ENCODE measurements at places on chromosomes 2 and 18. TPM values are rescaled to one million over a fixed set of nuclear protein-coding genes. Genes with fewer than 3 reads are reported as not detected.

GRCh38 chr18:72372076-72372475 is 172.1 kb downstream of the CBLN2 start:
- DNase-seq: no peak

DNA sequence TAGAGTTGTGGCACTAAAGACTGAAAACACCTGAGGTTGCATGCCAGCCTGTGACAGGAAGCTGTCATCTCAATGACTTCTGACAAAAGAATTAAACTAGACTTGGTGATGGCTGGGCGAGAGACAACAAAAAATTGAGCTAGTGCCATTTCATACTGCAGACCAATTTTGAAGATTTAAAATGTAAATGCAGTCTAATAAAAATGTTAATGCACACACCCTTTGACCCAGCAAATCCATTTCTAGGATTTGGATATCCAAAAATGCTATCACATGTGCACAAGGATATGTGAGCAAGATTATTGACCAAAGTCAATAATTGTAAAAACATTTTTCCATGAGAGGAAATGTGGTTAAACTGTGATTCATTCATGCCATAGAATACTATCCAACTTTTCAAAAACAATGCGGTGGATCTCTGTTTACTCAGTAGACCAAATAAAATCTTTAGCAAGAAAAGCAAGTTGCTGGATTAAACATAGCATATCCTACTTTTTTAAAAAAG is 5.6 kb downstream of the FBXO36 start:
- no peak for DNase-seq

GRCh38 chr2:68500649-68501048 is 33.3 kb downstream of the APLF start:
- DNase-seq: no peak

DNA sequence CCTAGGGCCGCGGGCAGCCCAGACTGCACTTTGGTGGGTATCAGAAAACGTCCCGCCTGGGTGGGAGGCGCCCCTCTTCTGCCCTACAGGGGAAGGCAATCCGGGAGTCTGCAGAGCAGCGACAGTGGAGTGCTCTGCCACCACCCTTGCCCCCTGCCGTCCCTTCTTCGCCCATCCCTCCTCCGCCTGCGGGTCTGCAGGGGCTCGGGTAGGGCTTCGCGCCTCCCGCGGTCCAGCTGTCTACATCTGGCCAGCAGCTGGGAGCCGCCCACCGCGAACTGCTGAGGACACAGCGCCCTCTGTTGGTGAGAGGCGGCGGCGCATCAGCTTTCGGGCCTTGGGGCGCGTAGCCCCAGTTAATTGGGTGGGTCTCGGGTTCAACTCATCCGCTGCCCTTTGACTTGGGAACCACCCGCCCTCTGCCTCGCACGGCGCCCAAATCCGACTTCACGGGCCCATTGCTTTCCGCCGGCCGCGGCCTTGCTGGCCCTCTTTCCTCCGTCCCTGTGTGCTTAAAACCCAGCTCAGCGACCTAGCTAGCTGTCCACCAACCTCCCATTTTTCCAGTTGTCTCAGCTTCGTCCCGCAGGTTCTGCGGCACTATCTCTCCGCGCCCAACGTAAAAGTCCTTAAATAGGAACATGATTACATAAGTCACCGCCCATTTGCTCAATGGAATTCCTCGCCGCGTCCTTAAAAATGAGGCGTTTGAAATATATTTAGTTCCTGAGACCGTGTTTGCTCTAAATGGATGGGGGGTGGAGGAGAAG is 17.6 kb downstream of the WNT10A start:
- DNase-seq: peak; percentile 40

DNA sequence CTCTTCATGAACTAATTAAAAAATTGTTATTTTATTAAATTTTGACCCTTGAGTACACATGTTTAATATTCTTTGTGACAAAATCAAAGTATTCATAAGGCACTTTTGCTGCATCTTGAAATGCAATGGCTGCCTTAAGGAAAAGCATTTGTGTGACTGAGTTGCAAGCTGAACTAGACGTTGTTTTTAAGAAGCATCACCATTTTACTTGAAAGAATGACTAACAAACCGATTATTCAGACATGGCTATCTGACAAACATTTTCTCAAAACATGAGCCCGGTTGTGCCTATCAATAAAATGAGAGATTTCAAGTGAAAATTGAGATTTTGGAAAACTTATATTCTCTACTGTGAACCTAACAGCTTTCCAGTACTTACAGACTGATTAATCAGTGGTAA is 2.8 kb downstream of the GCFC2 start:
- DNase-seq: no peak

DNA sequence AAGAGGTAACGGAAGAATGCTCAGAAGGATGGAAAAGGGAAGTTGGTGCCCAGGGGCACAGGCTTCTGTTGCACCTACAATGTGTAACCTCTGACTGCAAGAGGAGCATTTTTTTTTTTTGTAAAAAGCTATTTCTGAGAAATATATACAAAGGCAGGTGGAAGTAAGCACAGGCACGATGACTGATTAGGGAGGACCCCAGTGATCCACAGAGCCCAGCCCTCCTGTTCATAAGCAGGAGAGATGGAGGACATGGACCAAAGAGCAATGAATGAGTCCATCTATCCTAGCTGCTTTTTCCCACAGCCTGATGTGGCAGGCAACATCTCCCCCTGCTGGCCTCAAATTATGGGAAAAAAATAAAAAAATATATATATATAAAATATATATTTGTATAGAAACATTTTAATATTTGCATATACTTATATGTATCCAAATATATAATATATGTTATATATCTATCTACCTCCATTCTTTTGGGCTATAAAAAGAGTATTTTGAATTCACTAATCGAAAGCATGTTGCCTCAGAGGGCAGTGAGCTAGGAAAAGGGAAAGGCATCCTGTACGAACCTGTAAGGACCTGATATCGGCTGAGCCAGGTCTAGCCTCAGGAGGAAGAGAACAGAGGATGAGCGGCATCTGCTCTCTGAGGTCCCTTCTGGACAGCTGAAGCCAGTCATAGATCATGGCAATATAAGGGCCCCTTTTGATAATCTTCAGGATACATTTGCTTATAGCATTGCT is 166.0 kb upstream of the STK17B start:
- DNase-seq: no peak

GRCh38 chr2:55838653-55839052 is 84.9 kb downstream of the EFEMP1 start:
- DNase-seq: no peak

DNA sequence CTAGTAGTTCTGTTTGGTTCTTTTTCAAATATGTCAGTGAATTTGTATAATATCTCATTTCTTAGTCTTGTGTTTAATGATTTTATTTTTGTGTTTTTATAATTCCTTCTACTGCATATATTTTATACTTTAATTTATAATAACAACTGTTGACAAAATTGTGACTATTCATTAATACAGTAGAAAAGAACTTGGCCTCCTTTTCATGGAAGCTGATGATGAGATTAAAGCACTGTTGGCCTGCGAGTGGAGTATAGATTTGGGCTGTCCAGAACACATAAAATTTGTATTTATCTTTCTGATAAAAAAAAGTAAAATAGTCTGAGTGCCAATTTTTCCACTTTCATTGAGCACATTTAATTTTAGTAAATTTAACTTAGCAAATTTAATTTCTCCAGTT is 12.1 kb downstream of the CFLAR start:
- DNase-seq: no peak

GRCh38 chr2:216837740-216838139 is 22.1 kb downstream of the TNP1 start:
- no peak for DNase-seq

- no peak for DNase-seq
Observed at GRCh38 chr18:59271606-59272220, 1.5 kb downstream of the RAX start.

DNA sequence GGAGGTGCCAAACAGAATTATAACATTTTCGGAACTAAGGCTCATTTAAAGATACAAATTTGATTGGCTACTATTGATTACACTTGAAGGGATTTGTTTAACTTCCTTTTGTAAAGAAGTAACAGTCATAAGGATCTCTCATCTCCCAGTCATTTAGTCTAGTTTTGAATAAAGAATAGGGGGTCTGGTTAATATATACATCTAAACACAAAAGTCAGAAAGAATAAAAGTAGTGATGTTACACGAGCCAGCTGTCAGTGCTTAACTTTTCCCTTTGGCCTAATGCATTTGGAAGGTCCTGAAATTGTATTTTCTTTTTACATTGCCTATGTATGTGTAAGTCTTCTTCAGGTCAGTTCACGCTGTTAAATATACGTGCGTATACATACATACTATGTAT is 8.1 kb downstream of the SEPTIN2 start:
- no peak for DNase-seq

DNA sequence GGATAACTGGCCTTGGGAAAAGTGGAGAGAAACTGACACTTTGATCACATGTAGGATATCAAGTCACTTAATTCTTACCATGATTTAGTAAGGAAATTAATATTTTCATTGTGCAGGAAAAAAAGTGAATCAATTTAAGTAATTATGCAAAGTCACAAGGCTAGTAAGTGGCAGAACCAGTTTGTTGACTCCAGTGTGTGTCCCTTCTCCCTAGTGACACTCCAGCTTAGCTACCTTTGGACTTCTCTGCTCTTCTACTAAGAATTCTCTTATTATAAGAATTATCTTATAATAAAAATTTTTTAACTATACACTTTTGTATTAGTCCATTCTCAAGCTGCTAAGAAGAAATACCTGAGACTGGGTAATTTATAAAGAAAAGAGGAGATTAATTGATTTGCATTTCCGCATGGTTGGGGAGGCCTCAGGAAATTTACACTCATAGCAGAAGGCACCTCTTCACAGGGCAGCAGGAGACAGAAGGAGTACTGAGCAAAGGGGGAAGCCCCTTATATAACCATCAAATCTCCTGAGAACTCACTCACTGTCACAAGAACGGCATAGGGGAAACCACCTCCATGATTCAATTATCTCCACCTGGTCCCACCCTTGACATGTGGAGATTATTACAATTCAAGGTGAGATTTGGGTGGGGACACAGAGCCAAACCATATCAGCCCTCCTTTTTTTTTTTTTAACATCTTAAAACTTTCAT is 13.6 kb downstream of the COL4A4 start:
- DNase-seq: no peak

- DNase-seq: no peak
Observed at GRCh38 chr18:33605250-33605649, 27.2 kb downstream of the ASXL3 start.

GRCh38 chr18:59481436-59481835 is 122.4 kb upstream of the LMAN1 start:
- DNase-seq: no peak

The TXNDC9 gene
- 32.4 TPM for total RNA-seq

The RAB12 gene
- total RNA-seq: 243 TPM

The GULP1 gene
- total RNA-seq: 14.9 TPM

The VSNL1 gene
- not detected for total RNA-seq

The SULT1C4 gene
- 3.3 TPM for total RNA-seq

The HSPD1 gene
- total RNA-seq: 91.5 TPM

The DYNAP gene
- not detected for total RNA-seq

The ZC3H8 gene
- total RNA-seq: 5.7 TPM

The HRH4 gene
- total RNA-seq: not detected

The SERPINB13 gene
- total RNA-seq: not detected
